Hematopoietic multipotent progenitor cell treated with erythropoietin and hydrocortisone succinate and interleukin-3 and kit ligand, for 17 days (in vitro differentiated cells): ENCODE measurements at places on chromosomes 13 and 19.

DNA sequence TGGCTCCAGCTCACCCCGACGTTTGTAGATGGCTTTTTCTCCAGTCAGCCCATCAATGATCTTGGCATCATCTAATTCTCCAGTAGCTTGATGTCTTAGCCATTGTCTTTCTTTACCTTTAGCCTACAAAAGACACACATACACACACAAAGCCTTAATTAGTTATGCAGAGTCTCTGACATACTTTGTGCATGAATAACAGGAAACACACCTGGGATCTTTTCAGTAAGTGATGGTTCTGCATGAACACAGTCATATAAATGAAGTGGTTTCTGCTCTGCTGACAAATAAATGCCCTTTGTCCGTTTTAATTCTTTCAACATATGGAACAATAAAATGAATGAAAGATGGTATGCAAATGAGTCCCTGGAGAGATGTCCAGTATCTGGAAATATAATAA, 133.3 kb downstream of the RGCC start:
- no peak for DNase-seq

DNA sequence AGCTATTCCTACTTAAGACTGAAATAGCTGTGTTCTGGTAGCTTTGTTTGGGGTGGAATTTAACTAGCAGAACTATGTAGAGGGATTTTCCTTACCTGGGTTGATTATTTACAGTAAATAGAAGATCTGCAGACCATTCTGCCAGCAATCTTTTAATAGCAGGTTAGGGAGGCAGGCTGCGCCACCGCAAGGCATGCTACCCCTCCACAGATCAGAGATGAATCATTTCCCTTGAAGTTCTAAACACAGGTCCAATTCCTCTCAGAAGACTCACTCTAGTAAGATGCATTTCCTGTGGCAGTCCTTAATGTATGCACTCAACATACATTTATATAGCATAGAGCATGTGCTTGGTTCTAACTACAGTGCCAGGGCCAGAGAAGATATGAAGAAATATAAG, 109.0 kb downstream of the TNFRSF19 start:
- no peak for DNase-seq

DNA sequence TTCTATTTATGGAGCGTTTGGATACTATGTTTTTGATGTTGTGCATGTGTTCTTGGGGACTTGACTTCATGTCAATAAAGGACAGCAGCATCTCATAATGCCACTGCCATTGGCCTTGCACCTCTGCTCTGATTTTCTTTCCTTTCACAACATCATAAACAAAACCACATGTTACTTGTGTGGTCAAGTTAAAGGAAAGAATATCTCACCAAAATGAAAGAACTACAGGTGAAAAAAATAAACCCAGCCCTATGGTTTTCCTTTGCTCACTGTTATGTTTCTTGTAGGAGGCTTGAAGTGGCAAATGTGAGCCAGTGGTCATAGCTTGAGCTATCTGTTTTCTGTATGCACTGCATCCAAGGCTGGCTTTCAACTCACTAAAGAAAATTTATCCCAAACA, 240.4 kb downstream of the KCNRG start:
- DNase-seq = no peak

- DNase-seq = no peak
Observed at GRCh38 chr13:104270731-104271130, 1204.5 kb upstream of the SLC10A2 start.

GRCh38 chr13:76848596-76848995, 37.6 kb downstream of the KCTD12 start:
- no peak for DNase-seq

DNA sequence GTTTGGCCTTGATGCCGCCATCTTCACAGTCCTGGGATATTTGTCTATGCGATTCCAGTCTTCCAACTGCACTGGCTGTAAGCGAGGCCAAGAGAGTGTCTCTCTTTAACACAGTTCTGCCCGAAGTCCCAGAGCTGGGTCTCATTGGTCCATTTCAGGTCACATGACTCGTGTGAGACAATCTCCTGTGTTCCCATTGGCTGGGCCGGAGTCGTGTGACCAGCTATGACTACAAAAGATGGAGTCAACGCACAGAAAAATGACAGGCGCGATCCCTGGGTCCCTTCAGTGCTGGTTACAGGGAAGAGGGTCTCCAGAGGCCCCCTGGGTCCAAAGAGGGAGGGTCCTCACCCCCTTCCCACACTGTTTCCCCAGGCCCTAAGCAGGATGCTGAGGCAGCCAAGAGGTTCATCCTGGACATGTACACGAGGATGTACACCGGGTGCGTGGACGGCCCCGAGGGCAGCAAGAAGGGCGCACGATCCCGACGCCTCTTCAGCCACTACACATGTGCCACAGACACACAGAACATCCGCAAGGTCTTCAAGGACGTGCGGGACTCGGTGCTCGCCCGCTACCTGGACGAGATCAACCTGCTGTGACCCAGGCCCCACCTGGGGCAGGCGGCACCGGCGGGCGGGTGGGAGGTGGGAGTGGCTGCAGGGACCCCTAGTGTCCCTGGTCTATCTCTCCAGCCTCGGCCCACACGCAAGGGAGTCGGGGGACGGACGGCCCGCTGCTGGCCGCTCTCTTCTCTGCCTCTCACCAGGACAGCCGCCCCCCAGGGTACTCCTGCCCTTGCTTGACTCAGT, 15.9 kb upstream of the S1PR4 start:
- no peak for DNase-seq

DNA sequence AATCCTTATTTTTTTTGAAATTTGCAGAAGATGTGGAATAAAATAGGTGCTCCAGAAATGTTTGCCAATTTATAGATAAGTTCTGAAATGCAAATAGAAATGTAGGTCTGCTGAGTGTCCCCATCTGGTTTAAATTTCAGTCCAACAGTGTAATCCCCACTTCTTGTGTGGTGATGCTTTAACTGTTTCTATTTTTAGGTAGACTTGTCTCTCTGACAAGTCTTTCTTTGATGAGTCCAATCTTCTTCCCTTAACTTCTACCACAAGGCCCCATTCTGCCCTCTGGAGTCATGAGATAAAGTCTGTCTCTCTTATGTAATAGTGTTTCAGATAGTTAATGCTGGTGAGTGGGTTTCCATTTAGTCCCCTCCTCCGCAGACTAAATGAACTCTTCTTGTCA, 390.4 kb downstream of the RFC3 start:
- DNase-seq = no peak

DNA sequence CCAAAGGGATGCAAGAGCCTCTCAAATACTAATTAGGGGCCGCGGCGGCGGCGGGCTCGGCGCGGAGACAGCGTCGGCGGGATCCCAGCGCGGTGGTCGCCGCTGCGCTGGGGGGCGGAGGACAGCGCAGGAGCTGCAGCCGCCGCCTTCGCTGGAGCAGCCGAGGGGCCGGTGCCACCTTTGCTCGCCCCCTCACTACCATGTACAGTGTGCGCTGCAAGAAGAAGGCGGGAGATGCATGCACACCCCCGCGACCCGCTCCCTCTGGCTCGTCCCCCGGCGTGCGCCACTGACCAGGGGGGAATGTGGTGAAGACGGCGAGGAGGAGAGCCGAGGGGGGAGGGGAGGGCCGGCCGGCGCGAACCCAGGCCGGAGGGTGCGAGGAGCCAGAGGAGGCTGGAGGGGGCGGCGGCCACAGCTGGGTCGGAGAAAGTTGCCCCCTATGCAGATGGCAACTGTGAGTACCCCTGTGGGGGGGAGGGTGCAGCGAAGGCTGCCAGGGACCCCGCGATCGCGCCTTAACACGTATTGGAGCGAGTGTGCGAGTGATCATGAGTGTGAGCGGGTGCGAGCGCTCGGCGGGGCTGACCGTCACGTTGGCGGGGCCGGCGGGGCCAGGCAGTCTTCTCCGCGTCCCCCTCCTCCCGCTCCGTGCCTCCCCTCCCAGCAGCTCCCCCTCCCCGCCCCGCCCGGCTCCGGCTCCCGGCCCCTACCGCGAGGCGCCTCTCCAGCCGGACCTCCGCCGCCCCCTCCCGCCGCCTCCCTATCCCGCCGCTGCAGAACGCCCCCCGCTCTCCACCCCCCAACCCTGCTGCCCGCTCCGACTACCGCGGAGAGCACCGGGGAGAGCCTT, 808 bp downstream of the SLITRK5 start:
- DNase-seq = no peak

DNA sequence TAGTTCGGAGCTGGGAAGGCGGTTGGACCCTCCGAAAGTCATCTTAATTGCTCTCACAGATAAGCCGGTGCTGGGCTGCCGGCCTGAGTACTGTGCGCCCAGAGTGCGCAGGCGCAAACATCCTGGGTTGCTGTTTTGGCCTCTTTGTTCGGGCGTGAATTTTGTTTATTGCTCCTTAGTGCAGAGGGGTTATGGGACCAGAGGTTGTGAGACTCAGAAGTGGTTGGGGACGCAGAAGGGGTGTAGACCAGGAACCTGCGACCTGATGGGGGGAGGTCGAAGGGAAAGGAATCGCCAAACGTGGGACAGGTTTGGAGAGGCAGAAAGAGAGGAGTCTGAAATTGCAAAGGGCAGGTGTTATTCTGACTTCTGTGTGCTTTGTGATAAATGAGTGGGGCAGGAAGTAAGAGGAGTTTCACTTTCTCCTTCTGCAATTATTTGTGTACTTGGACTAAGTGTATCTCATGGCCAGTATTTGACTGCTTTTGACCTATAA, 607 bp upstream of the ZNF566 start:
- peak; percentile 82 for DNase-seq

DNA sequence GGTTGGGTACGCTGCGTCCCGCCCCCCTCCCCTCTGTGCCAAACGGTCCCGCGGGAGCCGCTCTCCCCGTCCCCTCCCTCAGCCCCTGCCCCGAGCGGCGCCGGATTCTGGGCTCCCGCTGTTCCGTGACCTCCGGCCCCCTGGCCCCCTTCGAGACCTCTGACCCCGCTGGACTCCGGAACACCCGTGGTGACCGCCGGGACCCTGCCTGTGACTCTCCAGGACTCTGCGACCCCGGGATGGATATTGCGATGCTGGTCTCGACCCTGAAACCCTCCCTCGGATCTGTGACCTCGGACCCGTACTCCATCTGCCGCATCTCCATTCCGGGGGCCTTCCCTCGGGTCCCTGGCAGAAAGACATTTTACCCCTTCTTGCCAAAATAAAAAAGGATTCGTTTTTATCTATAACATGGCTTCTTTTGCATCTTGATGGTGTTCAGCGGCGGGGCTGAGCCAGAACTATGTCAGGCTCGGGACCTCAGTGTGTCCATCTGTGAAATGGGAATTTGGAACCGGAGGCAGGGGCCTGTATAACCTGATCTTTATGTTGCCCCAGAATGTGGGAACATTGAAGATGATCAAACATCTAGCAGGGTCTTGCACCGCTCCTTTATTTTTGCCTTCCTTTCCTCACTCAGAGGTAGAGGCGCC, 654 bp upstream of the MEGF8 start:
- no peak for DNase-seq

GRCh38 chr13:29693275-29693945, 97.9 kb upstream of the SLC7A1 start:
- DNase-seq = no peak

DNA sequence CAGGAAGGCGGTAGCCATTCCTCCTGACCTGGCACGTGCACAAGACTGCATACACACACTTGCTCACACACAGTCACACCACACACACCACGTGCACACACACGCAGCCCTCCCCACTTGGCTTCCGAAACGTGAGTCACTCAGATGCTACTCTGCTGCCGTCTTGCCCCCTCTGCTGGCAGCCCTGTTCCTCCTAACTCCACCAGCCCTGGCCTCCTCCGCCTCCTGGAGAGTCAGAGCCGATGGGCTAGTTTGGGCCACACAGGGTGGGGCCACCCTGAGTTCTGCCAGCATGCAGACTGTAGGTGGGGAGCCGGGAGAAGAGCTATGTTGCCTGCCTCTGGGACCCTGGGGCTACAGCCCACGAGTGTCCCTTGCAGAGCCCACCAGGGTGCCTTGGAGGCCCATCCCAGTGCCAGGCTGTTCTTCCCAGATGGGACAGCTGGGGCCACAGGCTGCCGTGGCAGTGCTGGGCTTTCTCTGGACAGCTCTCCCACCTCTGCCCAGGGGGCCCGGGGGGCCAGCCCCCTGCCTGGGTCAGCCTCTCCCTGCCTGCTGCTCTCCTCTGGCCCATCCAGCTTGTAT, 12.1 kb downstream of the PIN1 start:
- DNase-seq = peak; percentile 24

DNA sequence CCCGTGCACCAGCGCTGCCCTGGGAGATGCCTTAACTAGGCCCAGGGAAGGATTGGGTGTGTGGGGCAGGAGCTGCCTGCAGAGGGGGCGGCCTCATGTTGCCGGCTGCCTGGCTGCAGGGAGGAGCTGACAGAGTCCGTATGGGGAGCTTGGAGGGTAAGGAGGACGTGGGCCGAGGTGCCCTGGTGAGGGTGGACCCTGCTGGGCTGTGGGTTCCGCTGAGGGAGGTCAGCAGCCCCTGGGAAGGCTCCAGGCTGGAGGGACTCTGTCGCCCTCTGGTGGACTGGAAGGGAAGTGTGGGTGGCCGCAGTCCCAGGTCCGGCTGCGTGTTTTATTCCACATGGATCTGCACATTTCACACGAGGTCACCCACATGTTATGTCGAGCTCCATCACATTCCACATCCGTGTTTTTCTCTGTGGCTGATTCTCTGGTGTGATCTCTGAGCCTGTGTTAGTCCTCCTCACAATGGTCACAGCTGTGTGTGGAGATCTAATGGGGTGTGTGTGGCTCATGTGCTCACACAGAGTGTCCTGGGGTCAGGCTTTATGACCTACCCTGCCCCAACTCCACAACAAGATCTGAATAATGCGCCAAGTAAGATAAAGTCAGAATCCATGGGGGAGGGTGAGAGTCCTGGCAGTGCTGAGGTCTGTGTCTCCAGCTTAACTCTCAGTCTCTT, 1.8 kb upstream of the CEACAM8 start:
- peak; percentile 35 for DNase-seq

DNA sequence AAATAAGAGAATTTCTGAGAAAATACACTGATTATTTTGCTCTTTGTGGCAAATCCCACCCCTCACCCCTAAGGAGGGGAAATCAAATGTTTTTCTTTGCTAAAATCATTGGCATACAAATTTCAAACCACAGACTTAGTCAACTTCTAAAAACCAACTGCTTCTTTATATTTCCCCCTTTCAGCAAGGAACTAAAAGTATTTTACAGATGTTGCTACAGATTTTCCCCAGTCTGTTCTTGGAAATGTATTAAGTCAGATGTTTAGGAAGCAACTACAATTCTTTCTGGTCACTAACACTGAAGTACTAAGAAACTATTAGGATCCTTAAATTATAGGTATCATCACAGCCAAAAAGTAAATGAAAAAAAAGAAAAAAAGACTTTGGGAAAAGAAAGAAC, 6.9 kb downstream of the MTMR6 start:
- DNase-seq = no peak

GRCh38 chr19:1470305-1471009, 8.6 kb downstream of the C19orf25 start:
- no peak for DNase-seq

DNA sequence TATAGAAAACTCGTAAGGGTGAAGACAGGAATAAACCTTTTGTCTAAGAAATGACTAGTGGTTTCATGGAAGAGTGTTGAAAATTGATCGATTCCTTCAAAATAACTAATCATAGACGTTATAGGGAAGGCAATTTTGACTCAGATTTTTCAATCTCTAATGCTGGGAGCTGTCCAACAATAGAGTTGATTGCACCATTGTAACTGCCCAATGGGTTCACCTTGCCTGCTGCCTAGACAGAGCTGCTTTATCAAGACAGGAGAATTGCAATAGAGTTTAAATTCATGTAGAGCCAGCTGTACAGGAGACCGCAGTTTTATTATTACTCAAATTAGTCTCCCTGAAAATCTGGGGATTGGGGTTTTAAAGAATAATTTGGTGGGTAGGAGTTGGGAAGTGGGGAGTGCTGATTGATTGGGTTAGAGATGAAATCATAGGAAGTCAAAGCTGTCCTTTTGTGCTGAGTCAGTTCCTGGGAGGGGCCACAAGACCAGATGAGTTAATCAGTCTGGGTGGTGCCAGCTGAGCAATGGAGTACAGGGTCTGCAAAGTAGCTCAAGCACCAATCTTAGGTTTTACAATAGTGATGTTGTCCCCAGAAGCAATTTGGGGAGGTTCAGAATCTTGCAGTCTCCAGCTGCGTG, 16.8 kb upstream of the ADGRE2 start:
- no peak for DNase-seq
